ENCODE measurements at places on chromosomes 7 and 10.

DNA sequence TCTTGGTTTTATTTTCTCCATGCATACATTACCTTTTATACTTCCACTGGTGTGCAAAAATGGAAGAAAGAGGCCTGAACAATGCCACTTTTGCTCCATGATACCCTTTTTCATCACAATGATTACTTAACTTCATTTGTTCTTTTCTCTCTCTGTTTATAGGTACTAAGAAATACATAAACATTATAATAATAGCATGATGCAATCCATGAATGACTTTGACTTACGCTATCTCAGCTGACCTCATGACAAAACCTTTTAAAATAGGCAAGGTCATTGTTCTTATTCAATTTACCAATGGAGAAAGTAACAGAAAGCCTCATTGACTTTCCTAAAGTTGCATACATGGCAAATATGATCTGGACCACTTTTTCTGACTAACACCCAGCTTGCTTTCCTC is 105.1 kb upstream of the ZEB1 start:
- no peak for DNase-seq

GRCh38 chr7:140641524-140642195 is 1.0 kb upstream of the DENND2A start:
- no peak for DNase-seq

DNA sequence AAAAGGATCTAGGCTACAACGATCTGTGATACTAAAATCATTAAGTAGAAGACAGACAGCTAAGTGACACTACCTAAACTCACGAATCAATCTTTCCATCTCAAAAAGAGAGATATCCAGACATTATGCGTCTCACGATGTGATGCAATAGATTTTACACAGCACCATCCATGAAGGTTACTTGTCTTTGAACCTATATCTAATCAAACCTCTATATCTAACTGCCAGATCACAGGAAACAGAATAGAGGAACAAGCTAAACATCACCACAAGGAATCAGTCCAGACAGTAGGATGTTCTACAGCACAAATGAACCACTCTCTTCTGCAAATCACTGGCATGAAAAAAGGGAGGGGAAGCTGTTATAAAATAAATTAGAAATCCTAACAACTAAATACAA is 4.1 kb downstream of the RAPGEF5 start:
- no peak for DNase-seq

DNA sequence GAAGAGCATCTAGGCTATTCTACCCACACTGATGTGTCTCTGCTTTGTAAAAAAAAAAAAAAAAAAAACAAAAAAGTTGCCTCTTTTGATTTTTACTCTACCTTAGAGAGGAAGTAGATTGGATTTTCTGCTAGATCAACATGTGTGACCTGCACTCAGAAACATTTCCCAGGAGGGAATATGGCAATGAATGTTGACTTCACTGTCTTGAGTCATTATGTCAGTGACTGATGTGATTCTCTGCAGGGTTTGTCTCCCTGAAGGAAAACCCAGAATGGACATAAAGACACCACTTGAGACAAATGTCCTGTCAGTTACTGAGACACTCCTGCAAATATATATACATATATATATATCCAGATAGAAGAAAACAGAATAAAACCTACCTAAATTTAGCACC is 370.3 kb downstream of the BMPER start:
- DNase-seq = no peak
